ENCODE measurements at places on chromosomes 4 and X.

- no peak for DNase-seq
Observed at GRCh38 chrX:78619834-78620233, 39.3 kb downstream of the RTL3 start.

GRCh38 chr4:85806334-85806733 lies 331.4 kb downstream of the ARHGAP24 start:
- no peak for DNase-seq

- DNase-seq: no peak
Observed at GRCh38 chr4:168128601-168129000, 36.3 kb downstream of the ANXA10 start.

- DNase-seq: peak; percentile 81
Observed at GRCh38 chr4:146957237-146957636, 11.6 kb upstream of the TTC29 start.

DNA sequence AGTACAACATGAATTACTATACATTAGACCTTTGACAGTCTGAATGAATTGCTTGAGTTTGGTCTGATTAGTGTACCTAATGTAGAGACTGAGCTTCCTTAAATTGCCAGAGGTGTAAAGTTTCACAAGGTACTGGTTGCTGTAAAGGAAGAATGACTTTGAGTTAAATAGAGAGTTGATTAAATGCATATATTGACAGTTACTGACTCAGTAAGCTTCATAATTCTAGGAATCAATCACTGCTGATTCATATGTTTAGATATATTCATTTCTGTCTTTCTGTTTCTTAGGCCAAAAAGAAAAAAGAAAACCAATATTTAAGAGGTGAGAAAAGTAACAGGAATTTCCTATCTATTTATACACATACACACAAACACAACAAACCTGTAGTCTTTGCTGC lies 16.2 kb upstream of the ART3 start:
- no peak for DNase-seq

- DNase-seq: no peak
Observed at GRCh38 chr4:54184581-54184980, 44.5 kb upstream of the PDGFRA start.

All from HS-27A (cell line).